IPS DF 6.9 (cell line): ENCODE measurements at places on chromosomes 13 and 19.

GRCh38 chr13:84648069-84648640, 765.9 kb upstream of the SLITRK1 start:
- H3K4me1 ChIP-seq: 0 out of 2 replicates have a peak, but pooled peaks cover 1% of the 10 kb centered on the region
- H3K4me3 ChIP-seq: no peak overlapping the region
- no peaks in the 10 kb centered on the region for H3K27me3 ChIP-seq
- no peak overlapping the region for H3K27ac ChIP-seq
- no peak for DNase-seq

GRCh38 chr19:511101-511851, 4.0 kb downstream of the TPGS1 start:
- H3K27ac ChIP-seq: no peak overlapping the region
- DNase-seq: no peak
- H3K27me3 ChIP-seq: no peaks in the 10 kb centered on the region
- H3K4me1 ChIP-seq: no peaks in the 10 kb centered on the region; the same call in none of the 2 replicates

DNA sequence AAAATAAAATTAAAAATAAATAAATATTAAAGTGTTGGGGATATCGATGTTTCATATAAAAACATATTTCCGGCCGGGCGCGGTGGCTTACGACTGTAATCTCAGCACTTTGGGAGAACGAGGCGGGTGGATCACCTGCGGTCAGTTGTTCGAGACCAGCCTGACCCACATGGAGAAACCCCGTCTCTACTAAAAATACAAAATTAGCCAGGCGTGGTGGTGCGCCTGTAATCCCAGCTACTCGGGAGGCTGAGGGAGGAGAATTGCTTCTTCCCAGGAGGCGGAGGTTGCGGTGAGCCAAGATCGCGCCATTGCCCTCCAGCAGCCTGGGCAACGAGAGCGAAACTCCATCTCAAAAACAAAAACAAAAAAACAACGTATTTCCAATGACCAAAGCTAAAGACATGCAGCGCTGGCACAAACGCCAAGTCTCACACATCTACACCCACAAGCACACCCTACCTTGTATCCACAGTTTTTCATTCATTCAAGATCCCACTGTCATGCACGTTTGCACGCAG, 907 bp downstream of the ZNF569 start:
- DNase-seq: no peak
- no peaks in the 10 kb centered on the region for H3K4me1 ChIP-seq
- no peaks in the 10 kb centered on the region; the same call in 1 of the 2 replicates for H3K36me3 ChIP-seq

DNA sequence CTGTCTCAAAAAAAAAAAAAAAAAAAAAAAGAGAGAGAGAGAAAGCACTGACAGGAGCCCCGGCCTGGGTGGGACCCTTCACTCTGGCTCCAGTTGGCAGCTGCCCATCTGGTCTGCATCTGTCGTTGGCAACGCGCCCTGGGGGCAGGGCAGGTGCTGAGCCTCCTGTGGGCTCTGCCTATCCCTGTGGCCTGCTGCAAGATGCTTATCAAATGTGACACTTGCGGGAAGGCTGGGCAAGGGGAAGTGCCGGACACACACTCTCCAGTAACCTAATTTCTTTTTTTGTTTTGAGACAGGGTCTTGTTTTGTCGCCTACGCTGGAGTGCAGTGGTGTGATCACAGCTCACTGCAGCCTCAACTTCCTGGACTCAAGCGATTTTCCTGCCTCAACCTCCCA, 10.7 kb upstream of the KPTN start:
- H3K27me3 ChIP-seq: no peaks in the 10 kb centered on the region
- H3K36me3 ChIP-seq: peaks cover 14% of the 10 kb centered on the region
- H3K4me3 ChIP-seq: no peak overlapping the region
- peaks cover 5% of the 10 kb centered on the region; the same call in 1 of the 2 replicates for H3K4me1 ChIP-seq
- H3K27ac ChIP-seq: no peak overlapping the region

DNA sequence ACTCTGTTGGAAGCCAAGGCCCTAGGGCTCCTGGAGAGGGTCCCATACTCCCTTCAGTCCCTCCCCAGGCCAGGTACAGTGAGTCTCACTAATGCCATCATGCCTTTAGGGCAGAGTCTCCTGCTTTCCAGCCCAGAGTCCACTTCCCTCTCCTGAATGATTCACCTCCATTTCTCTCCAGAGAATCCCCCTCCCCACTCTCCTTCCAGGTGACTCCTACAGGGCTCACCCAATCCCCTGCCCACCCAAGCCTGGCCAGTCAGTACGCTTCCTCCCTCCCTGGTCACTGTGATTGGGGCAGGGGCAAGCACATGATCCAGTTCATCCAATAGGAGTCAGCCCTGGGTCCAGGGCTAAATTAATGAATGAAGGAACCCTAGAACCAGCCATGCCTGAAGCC, 35.0 kb upstream of the PNMA8B start:
- no peaks in the 10 kb centered on the region for H3K27me3 ChIP-seq
- no peaks in the 10 kb centered on the region for H3K36me3 ChIP-seq
- no peak overlapping the region for H3K27ac ChIP-seq
- H3K4me3 ChIP-seq: no peak overlapping the region
- DNase-seq: no peak

DNA sequence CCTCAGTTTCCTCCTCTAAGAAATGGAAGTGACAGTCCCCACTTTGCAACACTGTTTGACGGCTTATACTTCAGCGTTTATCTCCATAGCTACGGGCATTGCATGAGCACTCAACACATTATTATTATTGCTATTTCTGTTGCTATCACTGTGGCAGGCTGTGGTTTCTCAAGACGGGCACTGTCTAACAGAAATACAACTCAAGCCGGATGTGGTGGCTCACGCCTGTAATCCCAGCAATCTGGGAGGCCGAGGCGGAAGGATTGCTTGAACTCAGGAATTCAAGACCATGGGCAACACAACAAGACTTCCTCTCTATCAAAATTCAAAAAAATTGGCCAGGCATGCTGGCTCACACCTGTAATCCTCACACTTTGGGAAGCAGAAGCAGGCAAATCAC, 4.9 kb upstream of the ZSWIM4 start:
- no peak overlapping the region for H3K27ac ChIP-seq
- no peak overlapping the region for H3K4me3 ChIP-seq
- H3K36me3 ChIP-seq: no peaks in the 10 kb centered on the region
- DNase-seq: no peak

GRCh38 chr19:44604241-44604640, 9.1 kb upstream of the IGSF23 start:
- no peak for DNase-seq
- no peak overlapping the region for H3K27ac ChIP-seq
- no peaks in the 10 kb centered on the region for H3K27me3 ChIP-seq

- DNase-seq: no peak
- no peak overlapping the region for H3K27ac ChIP-seq
- H3K4me1 ChIP-seq: no peaks in the 10 kb centered on the region
- H3K4me3 ChIP-seq: no peak overlapping the region
These were observed 198.1 kb upstream of the CSNK1A1L start for GRCh38 chr13:37303606-37304005.

- no peak overlapping the region for H3K27ac ChIP-seq
- H3K36me3 ChIP-seq: no peaks in the 10 kb centered on the region
- no peaks in the 10 kb centered on the region for H3K27me3 ChIP-seq
- no peak overlapping the region for H3K4me3 ChIP-seq
- H3K4me1 ChIP-seq: peaks cover 2% of the 10 kb centered on the region; the same call in 1 of the 2 replicates
These were observed 2506.4 kb downstream of the PCDH9 start for GRCh38 chr13:64723724-64724123.
